ENCODE measurements at places on chromosomes 12 and 14.
A peak's percentile ranks its signal among the peaks of the same experiment; 100 is the strongest.

- DNase-seq = no peak
These were observed 2.9 kb downstream of the TMEM229B start for GRCh38 chr14:67485501-67486095.

- peak; percentile 18 for DNase-seq
These were observed 5.9 kb downstream of the SEC23A start for GRCh38 chr14:39097159-39097558.

DNA sequence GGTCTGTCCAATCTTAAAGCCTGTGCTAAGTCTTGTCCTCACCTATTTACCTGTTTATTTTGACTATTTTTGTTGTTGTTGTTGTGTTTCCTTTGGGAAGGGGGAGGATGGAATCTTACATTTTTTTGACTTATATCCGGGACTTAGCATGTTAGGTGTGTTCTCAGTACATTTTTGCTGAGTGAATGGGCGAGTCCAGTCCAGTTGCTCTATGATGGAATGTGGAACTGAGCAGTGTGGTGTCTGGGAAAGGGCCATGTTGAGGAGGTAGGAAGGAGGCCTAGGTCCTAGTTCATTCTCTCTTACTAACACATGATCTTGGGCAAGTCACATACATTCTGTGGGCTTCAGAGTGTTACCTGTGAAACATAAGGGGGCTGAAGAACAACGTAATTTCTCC lies 80.9 kb upstream of the SLC38A2 start:
- no peak for DNase-seq

DNA sequence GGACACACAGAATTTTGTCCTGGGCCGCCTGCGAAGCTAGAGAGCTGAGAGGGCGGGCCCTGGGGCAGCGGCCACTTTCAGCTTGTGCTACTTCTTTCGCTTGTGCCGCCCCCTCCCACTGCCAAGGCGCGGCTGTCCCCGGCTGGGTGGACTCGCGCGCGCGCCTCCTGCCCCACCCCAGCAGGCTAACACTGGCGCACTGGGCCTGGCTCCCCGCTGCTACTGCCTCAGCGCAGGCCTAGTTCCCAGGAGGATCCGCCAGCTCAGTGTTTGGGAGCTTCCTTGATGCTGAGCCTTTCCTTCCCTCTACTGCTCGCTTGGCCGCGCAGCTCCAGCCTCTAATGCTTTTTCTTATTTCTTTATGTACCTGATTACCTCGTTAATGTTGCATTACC lies 27.4 kb upstream of the METAP2 start:
- DNase-seq = no peak

DNA sequence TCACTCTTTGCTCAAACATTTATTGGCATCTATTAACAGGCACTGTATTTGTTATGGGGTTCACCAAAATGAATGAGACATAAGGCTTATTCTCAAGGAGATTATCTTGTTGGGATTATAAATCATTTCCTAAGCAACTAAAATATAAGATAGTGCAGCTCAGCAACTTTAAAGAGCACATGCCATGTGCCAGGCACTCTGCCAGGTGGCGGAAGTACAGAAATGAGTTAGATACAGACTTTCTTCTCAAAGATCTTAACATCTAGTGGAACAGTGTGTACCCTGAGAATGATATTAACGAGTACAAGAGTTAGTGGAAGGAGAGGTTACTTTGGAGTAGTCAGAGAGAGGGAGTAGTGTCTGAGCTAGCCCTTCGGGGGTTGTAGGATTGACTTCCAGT lies 28.4 kb upstream of the TOMM20L start:
- DNase-seq = no peak

DNA sequence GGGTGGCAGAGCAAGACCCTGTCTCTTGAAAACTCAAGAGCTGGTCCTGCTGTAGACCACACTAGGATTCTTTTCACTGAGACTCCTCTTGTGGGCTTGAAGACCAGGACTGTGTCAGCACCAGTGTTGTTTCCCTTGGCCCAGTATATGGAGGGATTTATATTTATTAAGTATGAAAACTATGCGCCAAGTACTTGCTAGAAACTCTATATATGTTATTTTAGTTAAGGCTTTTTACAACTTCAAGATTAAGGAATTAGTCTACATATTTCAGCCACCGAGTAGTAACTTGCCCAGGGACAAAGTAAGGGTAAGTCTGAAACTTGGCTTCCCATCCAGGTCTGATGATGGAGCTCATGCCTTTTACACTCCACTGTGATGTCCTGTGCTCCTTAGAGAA lies 488.4 kb downstream of the PCNX1 start:
- DNase-seq = no peak

DNA sequence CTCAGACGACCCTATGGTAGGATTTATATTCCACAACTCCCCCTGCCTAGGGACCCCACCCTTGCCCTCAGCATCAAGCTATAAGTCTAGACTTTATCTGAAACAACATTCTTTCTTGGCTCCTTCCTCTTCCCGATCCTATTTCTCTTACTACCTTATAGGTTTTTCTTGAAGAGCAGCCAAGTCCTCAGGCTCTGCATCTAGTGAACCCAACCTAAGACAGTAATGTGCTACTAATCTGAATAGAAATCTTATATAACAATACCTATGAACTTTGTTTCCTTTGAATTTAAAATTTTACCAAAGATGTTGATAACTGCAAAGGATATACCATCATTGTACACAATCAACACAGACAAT lies 96.7 kb upstream of the BMP4 start:
- DNase-seq = no peak
